ENCODE measurements at places on chromosomes 1 and 21. TPM values are rescaled to one million over a fixed set of nuclear protein-coding genes. Genes with fewer than 3 reads are reported as not detected.

Gene NADK
- 20.2 TPM for total RNA-seq

Gene MROH9
- not detected for total RNA-seq

Gene TRNAU1AP
- 26.2 TPM for total RNA-seq

DNA sequence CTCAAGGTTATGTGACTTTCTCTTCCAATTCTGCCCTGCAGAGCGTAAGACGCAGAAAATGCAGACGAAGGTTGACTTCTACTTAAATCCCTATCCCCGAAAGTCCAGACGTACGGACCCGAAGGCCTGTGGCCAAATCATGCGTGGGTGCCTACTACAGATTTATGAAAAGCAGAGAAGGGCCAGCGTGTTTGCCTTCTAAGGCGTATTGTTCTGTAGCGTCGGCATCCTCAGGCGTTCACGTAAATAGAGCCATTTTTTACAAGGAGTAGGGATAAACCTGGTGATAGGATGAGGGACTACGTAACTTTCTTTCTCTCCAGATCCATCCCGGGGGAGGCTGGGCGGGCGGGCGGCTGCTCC is 222 bp upstream of the GIPC2 start:
- DNase-seq, result no peak

GRCh38 chr1:26067432-26067911 is at the start of gene TRIM63:
Gene TRIM63 (minus strand): TSS chr1:26067630. CDS start chr1:26067494, 136 bp downstream.
- peak; percentile 31 for DNase-seq

Gene FCRL1
- total RNA-seq, result 0.72 TPM

- no peak for DNase-seq
These were observed 121.9 kb downstream of the CAMTA1 start for GRCh38 chr1:6907201-6907600.

DNA sequence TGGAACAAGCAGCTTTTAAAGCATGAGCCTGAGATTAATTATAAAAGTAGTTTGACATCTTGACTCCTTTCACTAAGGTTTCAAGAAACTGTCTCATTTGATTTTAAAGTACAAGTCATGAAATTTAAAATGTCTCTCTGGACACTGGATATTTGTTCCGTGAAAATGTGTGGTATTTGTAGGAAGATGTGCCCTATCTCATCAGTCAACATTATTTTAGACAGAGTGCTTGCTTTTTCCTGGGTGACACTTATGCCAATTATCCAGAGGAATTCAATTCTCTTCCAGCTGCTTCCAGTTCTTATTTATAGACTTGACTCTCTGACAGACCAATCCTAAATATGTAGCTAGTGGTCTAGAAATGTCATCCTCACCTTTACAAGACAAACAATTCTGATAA is 300.4 kb downstream of the PLA2G4A start:
- DNase-seq, result no peak

Gene FCRL5
- 5.8 TPM for total RNA-seq

DNA sequence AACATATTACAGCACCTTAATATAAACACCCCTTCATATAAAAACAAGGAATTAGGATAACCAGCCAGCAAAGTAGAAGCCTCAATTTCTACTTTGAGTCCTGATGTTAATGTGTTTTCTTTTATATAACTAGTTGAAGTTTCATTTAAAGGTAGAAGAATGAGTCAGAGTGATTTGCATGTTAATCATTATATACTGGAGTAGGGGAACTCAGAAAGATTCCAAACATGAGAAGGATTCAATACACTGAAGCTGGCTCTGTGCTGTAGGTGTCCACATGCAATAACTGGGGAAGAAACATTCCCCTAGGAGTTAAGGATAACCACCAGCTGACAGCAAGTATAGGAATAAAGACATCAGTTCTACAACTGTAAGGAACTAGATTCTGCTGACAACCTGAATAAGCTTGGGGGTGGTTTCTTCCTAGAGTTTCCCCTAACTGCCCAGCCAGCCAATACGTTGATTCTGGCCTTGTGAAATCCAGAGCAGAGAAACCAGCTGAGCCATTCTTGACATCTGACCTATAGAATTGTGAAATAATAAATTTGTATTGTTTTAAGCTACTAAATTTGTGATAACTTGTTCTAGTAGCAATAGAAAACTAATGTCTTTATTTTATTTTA is 33.4 kb upstream of the RNPC3 start:
- no peak for DNase-seq

- DNase-seq, result no peak
These were observed 171.7 kb downstream of the HUNK start for GRCh38 chr21:32044205-32045180.

DNA sequence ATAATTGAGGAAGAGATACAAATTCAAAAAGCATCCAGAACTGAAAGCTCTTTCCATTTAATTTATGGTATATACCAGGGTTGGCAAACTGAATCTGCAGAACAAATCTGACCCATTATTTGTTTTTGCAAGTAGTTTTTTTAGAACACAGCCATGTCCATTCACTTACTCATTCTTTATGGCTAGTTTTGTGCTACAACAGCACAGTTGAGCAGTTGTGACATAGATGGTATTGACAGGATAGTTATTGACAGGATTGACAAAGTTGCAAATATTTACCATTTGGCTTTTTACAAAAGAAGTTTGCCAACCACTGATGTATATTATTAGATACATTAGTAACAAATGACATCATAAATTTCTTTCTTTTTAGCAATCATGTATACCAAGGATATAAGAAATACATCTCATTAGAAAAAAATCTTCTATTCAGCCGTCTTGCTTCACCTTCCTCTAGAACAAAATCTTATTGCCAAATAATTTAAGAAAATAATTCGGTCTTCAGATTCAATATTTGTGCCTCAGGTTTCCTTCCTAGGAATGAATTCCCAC is 9.4 kb downstream of the ADAMTS1 start:
- no peak for DNase-seq

DNA sequence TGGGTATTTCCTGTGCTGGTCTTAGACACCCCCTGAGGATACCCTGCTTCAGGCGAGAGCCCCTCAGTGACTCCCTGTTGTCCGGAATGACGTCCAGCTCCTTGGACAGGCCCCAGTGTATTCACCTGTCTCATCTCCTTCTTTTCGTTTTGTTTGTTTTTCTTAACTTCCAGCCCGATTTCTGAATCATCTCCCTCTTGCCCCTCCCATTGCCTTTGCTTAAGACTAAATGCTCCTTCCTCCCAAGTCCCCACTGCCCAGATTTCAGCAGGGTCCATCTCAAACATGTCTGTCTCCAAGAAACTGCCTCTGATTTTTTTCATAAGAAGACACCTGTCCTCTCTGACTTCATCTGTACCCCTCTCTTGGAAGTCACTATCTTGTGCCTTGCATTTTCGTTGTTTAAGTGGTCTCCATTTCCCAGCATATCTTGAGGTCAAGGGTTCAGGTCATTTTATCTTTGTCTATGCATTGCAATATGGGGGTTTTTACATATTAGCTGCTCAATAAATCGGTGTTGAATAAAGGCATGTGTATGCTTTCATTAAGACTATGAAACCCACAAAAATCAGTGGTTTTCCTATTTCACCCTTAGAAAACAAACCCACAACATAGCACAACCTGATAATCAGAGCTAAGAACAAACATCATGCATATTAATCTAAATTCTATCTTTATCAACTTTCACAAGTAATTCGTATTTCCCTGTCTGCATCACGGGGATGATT is 58.4 kb upstream of the LGALS8 start:
- DNase-seq, result no peak

- no peak for DNase-seq
These were observed 805.8 kb downstream of the ADGRL2 start for GRCh38 chr1:82606546-82606945.

Gene SPRR4
- not detected for total RNA-seq

GRCh38 chr1:83802460-83803152 is 196.3 kb downstream of the TTLL7 start:
- no peak for DNase-seq

DNA sequence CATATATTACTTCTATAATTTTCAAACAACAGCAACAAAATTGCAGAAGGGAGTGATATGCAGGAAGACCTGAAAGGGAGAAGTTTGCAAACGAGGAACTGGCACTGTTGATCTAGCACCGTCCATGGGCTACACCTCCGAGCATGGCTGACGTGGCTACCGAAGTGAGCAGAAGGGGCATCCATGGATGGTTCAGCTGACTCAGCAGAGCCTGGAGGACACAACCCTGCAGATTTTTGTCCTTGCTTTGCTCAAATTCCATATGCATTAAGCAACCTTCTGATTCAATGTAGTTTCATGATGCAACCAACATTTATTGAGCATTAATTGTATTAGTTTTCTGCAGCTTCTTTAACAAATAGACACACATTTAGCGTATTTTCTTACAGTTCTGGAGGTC is 191.2 kb downstream of the C1orf94 start:
- DNase-seq, result no peak

GRCh38 chr1:237470712-237471338 is 419.9 kb downstream of the ZP4 start:
- DNase-seq, result no peak

Gene RHD
- not detected for total RNA-seq

DNA sequence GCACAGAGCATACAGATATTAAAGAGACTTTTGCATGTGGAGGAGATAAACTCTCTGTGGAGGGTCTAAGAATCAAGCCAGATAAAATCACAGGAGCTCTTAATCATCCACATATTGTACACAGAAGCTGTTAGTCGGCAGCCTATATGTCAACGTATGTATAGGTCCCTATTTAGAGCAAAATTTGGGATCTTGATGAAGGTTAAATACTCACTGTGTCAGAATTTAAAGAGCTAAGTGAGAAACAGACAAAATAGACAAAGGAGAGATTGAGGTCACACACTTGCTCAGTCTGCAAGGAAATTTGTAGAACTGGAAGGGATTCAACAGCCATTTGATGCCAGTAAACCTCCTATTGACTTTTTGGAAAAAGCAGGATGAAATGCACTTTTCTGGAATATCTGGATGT is 4.1 kb upstream of the IRF2BP2 start:
- peak; percentile 57 for DNase-seq

Gene TRIM67
- total RNA-seq, result 1.2 TPM

DNA sequence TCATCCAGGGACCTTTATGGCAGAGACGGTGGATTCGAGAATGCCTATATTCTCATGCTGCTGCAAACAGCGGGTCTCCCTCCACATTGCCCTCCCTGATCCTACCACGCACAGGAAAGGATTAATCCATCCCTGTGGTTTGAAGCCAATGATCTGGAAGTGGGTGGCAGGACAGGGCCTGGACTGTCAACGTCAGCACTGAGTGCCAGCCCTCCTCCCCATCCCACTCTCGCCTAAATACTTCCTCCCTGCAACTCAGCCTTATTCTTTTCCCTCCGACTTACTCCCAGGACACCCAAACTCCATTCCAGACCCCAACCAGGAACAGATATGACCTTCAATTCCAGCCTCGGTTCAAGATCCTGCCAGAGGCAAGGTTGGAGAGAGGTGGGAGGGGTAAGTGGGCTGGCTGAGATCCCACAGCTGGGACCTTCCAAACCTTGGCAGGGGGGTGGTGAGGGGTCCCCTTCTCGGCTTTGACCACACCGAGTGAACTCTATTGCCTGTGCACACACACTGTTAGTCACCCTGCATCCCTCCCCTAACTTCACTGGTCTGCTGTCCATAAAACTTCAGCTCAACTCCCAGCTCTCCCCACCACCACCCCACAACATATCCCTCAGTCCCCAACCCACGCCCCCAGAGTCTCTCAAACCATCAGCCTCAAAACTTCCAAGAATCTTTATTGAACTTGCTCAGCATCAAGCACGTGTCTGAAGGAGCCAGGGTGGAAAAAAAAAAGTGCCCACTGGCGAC is 2.4 kb upstream of the S100A5 start:
- DNase-seq, result no peak

Gene CD1B
- total RNA-seq, result 1.2 TPM

Gene MTMR11
- total RNA-seq, result 14.2 TPM

DNA sequence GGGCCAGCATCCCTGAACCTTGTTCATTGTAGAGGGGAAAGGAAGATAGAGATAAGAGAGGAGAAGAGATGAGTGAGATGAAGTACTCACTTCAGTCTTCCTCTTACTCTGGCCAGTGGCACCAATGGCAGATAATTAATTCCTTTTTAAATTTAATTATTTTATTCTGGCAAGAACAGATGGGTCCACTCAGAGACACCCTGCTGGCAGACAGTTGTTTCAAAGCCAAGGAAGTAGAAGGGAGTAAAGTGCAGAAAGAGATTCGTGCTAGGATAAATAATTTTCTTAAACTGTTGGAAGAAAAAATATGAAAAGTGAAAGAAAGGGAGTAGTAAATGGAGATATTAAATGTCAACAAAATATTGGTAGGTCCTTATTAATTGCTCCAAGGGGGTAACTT is 7.7 kb upstream of the GJA5 start:
- DNase-seq, result no peak

- no peak for DNase-seq
These were observed 56.8 kb upstream of the ABCG1 start for GRCh38 chr21:42161956-42162681.

Gene AMPD1
- total RNA-seq, result not detected
